Bone marrow (tissue), 2 donors: ENCODE measurements at places on chromosomes 4 and X.

- no peak for DNase-seq
Observed at GRCh38 chr4:84631573-84631972, 48.6 kb downstream of the CDS1 start.

DNA sequence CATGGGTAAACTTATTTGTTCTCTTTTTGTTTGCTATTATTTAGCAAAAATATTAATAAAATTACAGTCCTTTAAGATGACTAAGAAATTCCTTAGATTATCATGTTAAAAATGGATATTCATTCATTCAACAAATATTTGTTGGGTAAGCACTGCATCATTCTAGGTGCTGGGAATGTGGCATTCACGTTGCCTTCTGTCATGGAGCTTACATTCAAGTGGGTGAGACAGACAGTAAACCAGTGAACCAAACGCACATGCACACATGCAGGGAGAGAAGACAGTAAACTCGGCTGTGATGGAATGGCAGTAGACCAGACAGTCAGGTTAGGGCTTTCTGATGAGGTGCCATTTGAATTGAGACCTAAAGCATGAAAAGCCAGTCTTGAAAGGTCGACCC, 91.8 kb downstream of the STOX2 start:
- DNase-seq, result no peak

DNA sequence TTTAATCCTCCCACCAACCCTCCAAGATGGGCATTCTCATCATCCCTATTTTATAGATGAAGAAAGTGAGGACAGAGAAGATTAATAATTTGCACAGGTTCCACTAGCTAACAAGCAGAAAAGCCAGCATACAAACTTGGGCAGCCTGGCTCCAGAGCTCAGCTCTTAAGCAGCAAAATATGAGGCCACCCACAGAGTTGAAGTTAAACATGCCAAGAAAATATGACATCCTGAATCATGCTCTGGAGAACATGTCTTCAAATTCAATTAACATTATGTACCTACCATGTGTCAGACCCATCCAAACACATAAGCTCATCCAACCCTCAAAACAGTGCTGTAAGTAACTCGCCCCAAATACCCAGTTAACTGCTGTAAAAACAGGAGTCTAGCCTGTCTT, 33.9 kb downstream of the USP46 start:
- DNase-seq, result no peak

DNA sequence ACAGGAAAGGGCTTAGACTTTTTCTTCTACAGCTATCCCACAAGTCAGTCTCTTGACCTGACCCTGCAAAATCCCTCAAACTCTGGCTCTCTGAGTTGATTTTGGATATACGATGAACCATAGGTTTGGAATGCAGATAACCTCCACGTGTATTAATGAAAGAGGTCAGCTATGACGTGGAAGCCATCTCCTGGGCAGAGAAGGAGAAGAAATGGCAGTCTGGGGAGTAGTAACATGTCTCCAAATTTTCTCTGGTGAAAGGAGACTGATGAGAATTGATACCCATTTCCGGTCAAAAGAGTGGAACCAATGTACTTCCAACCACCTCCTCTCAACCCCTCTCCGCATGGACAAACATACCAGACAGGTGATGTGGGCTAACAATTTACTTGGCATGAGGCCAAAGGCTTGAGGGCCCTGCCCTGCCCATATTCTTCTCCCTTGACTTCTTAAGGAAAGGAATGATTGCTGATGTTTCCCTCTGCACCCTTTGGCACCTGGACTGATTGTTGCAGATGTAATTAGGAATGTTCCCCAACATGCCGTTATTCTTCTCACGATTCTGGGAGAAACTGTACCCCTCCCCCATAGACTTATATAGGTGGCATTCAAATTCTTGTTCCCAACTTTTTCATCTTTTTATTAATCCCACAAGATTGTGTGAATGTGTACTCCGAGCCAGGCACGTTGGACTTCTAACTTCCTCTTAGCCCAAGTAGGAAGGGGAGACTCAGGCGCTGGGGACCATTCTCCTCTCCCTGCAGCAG, 580 bp upstream of the PLS3 start:
- DNase-seq, result no peak

- DNase-seq, result no peak
Observed at GRCh38 chrX:40282946-40283660, 185.3 kb upstream of the BCOR start.

DNA sequence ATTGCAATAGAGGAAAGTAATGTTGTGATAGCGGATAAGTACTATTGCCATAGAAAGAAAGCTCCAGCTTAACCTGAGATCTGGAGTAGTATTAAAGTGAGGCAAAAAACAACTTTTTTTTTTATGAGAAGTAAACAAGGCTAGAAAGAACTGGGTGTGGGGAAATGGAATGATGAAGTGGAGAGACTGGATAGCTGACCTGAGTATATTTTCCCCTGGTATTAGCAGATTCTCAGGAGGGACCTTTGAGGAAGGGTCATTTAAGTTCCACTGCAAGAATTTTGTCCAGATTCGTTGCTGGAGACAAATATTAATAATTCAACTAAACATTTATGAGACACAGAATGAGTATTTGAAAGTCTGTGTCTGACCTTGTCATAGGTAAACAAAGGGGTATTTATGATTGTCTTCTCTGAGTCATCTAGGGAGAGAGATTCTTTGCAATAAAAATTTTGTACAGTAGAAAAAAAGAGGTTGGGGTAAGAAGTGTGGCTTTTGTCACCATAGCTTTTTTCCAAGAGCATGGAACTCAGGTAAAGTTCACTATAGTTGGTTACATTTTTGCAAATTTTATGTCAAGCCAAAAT, 2095.9 kb downstream of the ARAP2 start:
- no peak for DNase-seq

GRCh38 chr4:92120810-92121498, 182.8 kb upstream of the GRID2 start:
- no peak for DNase-seq

DNA sequence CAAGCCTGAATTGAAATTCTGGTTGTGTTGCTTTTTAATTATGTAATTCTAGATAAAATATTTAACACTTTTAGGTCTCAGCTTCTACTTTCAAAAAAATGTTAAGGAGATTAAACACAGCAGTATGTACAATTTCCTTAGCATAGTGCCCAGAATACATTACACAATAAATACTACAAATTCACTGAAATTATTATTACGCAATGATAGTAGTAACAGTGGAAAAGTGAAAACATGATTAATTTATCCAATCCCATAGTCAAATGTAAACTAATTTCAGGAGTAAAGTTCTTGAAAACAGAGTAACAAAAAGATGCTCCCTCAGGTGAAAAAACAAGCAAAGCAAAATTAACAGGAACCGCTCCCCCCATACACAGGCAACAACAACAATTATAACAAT, 1915.4 kb downstream of the STIM2 start:
- DNase-seq, result no peak

- peak; percentile 75 for DNase-seq
Observed at GRCh38 chrX:19839770-19840254, 47.6 kb downstream of the SH3KBP1 start.

GRCh38 chrX:10168226-10168625, 11.5 kb downstream of the CLCN4 start:
- no peak for DNase-seq

- DNase-seq, result no peak
Observed at GRCh38 chr4:73404042-73404441, at the start of gene ALB. TSS of gene ALB (plus strand) at chr4:73404287. CDS start at chr4:73404328, 41 bp downstream.

DNA sequence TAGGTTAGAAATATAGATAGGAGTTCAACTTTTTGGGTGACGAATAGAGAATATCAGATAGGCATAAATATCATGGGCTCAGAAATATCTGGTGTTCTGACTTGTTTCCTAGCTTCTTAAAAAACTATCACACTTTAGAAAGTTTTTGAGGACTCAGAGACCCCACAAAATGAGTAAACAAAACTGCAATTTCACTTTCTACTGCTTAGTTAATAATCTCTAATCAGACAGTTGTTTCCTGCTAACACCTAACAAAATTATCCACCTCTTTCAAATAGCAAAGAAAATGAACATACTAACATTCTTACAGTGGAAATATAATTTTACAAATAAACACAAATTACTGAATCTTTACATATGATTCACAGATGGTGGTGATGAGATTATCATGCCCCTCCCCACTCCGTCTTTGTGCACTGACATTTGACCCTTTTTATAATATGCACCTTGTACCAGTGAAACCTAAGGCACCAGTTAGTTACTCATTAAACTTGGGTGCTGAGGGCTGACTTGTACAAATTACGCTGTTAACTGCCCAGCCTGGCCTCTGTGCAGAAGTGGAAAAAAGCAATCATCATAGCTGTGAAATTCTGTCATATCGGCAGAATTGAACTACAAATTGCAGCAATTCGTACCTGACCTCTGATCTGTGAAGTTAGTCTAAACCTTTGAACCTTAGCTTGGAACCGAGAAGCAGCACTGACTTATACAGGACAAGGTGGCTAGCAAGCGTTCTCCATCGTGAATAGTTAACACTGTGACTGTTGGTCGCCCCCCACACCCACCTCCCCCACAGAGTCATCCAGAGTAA, 138.7 kb downstream of the CHRNA9 start:
- DNase-seq, result no peak

DNA sequence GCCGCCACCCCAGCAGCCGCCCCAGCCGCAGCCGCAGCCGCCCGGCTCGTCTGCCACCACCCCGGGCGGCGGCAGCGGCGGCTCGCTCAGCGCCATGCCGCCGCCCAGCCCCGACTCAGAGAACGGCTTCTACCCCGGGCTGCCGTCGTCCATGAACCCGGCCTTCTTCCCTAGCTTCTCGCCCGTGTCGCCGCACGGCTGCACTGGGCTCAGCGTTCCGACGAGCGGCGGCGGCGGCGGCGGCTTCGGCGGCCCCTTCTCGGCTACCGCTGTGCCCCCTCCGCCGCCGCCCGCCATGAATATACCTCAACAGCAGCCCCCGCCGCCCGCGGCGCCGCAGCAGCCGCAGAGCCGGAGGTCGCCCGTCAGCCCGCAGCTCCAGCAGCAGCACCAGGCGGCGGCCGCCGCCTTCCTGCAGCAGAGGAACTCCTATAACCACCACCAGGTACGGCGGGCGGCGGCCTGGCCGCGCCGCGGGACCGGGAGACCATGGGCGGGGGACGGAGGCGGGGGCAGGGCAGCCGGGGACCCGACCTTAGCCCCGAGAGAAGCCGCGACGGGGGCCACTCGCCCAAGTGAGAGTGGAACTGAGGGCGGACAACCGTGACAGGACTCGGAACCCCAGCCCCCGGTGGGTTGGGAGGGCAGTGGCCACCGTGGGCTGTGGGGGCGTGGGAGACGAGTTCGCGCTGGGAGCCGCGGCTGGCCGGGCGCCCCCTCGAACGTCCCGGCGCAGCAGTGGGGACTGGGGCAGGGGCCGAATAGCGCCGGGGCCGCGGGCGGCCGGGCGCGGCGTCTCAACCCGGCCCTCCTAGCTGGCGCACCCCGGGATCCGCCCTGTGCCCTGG, 1.8 kb downstream of the CPEB2 start:
- no peak for DNase-seq

- DNase-seq, result no peak
Observed at GRCh38 chr4:81164126-81164525, 50.9 kb downstream of the PRKG2 start.

GRCh38 chrX:27549688-27550087, 40.5 kb upstream of the DCAF8L2 start:
- DNase-seq, result no peak

DNA sequence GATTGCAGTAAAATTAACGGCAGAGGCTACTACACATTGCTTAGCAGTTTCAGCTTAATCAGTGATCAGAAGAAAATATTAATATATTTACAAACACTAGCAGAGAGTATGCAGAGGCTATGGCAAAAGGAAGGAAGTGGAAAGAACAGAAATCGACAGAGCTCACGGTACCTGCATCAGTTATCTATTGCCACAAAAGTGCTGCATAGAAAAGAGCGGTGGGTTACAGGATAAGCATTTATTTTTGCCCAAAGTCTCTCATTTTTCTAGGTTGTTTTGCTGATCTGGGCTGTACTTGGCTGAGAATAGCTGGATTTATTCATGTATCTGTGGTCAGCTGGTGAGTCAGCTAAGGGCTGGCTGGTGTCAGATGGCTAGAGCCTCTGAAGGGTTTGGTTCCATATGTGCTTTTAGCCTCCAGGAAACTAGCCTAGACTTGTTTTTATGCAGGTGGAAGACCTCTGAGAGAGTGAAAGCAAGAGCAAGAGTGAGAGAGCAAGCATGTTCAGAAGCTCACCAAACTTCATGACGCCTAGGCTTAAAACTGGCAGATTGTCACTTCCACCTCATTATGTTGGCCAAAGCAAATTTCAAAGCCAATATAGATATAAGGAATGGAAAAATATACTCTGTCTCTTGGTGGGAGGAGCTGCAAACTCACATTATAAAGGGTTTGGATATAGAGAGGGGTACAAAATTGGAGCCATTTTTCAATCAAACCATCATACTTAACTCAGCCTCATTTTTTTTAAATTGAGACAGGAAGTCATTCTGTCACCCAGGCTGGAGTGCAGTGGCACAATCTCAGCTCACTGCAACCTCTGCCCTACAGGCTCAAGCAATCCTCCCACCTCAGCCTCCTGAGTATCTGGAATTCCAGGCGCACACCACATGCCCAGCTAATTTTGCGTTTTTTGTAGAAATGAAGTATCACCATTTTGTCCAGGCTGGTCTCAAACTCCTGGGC, 153.2 kb upstream of the RPL34 start:
- no peak for DNase-seq

GRCh38 chr4:38491854-38492478, 172.0 kb upstream of the KLF3 start:
- DNase-seq, result no peak

DNA sequence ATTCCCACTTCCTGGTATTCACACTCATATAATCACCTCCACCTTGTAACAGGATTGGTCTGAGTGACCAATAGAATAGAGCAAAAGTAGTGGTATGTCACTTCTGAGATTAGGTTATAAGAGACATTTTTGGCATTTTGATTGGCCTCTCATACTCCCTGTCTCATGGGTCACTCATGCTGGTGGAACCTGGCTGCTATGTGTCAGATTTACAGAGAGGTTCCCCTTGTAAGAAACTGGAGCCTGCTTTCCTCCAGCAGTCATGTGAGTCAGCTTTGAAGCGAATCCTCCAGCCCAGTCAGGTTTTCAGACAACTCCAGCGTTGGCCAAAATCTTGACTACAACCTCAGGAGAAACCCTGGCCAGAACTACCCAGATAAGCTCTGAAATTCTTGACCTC, 2.6 kb upstream of the OTUD4 start:
- no peak for DNase-seq

GRCh38 chr4:65911720-65912119, 241.4 kb upstream of the EPHA5 start:
- no peak for DNase-seq

- DNase-seq, result no peak
Observed at GRCh38 chr4:24781999-24782745, 13.2 kb upstream of the SOD3 start.

- no peak for DNase-seq
Observed at GRCh38 chrX:107290019-107290418, 83.6 kb downstream of the DNAAF6 start.

GRCh38 chr4:25896776-25897539, 17.1 kb upstream of the SMIM20 start:
- DNase-seq, result no peak
